Esophagus mucosa (tissue), 1 donor: ENCODE measurements at places on chromosomes 7 and 10. TPM values are rescaled to one million over a fixed set of nuclear protein-coding genes. Genes with fewer than 3 reads are reported as not detected.

GRCh38 chr7:78684201-78684600 is 769.3 kb downstream of the MAGI2 start:
- no peak for ATAC-seq

DNA sequence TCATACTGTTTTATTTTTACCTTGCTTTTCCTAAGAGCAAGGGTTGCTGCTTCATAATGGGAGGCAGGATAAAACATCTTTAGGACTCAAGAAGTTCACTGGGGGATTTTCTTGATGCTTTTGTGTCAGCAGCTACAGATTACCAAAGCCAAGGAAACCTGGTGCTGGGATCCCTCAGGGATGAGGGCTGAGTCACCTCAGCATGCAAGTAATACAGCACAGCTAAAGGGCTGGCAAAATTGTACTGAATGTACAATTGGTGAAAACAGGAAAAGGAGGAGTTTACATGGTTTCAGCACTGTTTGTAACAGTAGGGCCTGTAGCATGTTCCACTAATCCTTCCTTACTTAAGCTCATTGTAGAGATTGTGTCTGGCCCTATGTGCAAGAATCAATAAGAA is 1056.8 kb downstream of the SORCS1 start:
- ATAC-seq: no peak

- no peak for ATAC-seq
These were observed 75.6 kb upstream of the LRRC4 start for GRCh38 chr7:128106821-128107220.

- peak; percentile 40 for ATAC-seq
These were observed 96.7 kb downstream of the TWIST1 start for GRCh38 chr7:19020711-19021110.

GRCh38 chr7:101861218-101861775 is 43.9 kb downstream of the CUX1 start:
- no peak for ATAC-seq

DNA sequence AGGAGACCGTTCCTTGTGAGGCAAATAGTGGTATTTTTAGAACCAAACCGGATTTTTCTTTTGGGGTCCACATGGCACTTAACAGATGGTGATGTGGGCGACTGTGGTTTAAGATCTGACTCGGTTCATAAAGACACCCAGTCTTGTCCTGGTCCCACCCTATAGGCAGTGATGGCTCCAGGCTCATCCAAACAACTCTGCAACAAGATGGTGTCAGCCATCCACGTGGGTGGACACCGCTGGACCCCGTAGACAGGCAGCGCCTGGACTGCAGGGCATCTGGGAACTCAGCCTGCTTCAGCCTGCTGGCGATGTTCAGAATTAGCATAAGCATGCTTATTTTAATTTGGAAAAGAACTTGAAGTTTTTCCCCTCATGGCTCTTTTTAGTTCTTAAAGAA is 258.4 kb upstream of the FZD1 start:
- no peak for ATAC-seq

Gene TRIM50
- total RNA-seq: not detected

Gene BICC1
- 0.32 TPM for total RNA-seq

Gene AKR1C1
- 54.2 TPM for total RNA-seq
